ENCODE measurements at places on chromosomes 4 and X.

DNA sequence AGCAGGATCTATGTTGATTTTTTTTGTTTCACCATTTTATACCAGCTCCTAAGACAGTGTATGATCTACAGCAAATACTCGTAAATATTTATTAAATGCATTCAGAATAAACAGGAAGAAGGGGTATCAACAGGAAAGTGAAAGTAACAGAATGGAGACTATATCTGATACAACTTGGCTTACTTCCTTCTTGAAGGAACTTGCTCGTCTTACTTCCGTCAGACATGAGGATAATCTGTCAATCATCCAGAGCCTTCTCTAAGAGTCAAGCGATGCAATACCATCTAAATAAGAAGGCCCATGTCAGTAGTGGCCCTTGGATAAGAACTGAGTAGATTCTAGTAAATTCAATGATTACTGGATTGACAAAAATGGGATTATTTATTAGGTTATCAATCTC is 84.2 kb downstream of the CAMK2D start:
- DNase-seq, result no peak

GRCh38 chr4:152540293-152540674 is 4.4 kb upstream of the FBXW7 start:
- no peak for DNase-seq

GRCh38 chr4:55398461-55398860 is 2.7 kb downstream of the TMEM165 start:
- peak; percentile 49 for DNase-seq

- DNase-seq, result no peak
Measured at GRCh38 chr4:121642876-121643585, 53.7 kb downstream of the ANXA5 start.

DNA sequence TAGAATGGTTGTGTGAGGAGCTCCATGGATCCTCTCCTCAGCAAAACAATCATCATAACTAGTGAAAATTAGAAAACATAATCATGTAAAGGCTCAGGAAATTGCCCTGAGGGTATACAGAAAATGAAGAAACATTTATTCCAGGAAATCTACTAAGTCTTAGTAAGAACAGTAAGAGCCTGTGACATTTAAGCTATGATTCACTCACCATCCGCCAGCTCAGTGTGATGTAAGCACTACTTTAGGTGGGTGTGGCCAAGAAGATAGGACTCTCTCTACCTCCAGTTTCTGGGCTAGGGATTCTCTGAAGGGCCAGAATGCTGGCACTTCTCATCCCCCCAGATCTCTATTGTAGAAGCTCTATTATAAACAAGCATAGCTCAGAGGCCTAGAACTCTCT is 147.5 kb downstream of the DLG3 start:
- DNase-seq, result peak; percentile 60

GRCh38 chrX:100681599-100681998 is 37.6 kb downstream of the SRPX2 start:
- DNase-seq, result no peak

DNA sequence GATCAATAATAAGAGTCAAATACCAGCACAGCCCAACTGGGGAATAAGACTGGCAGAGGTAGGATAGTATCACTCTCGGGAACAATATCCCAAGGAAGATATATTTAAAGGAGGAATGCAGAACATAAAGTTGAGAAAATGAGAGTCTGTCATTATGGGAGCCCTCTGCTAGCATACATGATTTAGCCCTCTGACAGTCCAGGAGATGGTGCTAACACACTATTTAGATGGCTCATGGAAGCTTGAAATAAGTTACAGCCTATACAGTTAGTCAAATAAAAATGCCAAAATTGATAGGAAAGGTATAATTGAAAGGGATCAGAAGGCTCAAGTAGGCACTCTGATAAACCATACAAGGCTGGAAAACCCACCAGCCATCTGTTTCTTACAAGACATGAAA is 201.0 kb upstream of the NEIL3 start:
- DNase-seq, result peak; percentile 65

- no peak for DNase-seq
Measured at GRCh38 chr4:1116838-1117237, 3.5 kb upstream of the RNF212 start.

- no peak for DNase-seq
Measured at GRCh38 chr4:68864438-68865187, 48.8 kb downstream of the UGT2B10 start.

DNA sequence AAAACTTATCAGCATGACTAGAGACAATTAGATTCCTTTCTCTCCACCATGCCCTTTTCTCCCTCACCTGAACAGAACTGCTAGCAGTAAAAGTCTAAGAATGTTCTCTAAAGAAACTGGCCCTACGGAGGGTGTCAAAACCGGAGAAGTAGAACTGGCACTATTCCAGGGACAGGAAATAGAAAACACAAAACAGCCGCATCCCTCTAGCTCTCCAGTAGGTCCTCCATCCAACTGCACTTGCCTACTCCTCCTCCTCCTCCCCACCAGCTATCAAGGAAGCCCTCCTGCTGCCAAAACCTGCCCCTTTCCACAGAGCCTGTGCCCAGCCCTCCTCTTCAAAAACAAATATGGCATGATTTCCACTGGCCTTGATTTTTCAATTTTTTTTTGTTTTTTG is 28.4 kb downstream of the FUNDC1 start:
- no peak for DNase-seq

- no peak for DNase-seq
Measured at GRCh38 chr4:26008737-26009136, 94.7 kb downstream of the SMIM20 start.

DNA sequence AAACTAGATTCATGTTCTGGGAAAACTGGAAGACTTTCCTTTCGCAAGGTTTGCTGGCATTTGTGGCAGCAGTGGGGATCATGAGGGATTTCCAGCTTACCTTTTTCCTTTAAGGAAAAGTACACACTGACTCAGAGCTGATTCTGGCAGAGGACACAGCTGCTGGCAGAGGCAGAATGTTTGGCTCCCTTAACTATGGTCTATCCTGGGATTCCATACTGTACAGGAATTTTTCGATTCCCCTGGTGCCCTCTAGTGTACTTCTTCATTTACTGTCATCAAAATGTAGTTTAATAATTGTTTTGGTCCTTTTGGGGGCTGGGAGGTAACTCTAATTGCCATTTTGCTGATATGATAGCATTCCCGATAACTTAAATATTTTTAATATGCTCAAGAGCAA is 152.7 kb downstream of the GABRG1 start:
- no peak for DNase-seq

- no peak for DNase-seq
Measured at GRCh38 chr4:84499624-84499982, 511 bp upstream of the NKX6-1 start.

- peak; percentile 45 for DNase-seq
Measured at GRCh38 chr4:82839624-82840023, 41.0 kb upstream of the SCD5 start.

- peak; percentile 42 for DNase-seq
Measured at GRCh38 chr4:40687676-40688389, 58.2 kb upstream of the RBM47 start.

- DNase-seq, result no peak
Measured at GRCh38 chrX:916230-916599, 285.6 kb downstream of the SHOX start.

GRCh38 chr4:7648544-7649395 is 214.0 kb upstream of the PSAPL1 start:
- no peak for DNase-seq

GRCh38 chrX:40091691-40092421 is 5.9 kb downstream of the BCOR start:
- DNase-seq, result no peak

DNA sequence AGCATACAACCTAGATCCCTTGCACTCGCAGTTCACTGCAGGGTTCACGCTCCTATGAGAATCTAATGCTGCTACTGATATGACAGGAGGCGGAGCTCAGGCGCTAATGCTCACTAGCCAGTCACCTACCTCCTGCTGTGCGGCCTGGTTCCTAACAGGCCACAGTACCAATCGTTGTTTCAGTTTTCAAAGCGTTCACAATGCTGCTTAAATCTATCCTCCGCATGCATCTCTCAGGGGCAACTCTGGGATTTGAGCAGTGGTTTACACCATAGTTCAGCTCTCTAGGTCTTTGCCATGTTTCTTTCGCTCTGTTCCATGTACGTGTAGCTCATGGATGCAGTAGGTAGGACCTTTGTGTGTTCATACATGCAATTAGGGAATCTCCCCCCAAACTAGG is 47.2 kb downstream of the CLOCK start:
- DNase-seq, result no peak

DNA sequence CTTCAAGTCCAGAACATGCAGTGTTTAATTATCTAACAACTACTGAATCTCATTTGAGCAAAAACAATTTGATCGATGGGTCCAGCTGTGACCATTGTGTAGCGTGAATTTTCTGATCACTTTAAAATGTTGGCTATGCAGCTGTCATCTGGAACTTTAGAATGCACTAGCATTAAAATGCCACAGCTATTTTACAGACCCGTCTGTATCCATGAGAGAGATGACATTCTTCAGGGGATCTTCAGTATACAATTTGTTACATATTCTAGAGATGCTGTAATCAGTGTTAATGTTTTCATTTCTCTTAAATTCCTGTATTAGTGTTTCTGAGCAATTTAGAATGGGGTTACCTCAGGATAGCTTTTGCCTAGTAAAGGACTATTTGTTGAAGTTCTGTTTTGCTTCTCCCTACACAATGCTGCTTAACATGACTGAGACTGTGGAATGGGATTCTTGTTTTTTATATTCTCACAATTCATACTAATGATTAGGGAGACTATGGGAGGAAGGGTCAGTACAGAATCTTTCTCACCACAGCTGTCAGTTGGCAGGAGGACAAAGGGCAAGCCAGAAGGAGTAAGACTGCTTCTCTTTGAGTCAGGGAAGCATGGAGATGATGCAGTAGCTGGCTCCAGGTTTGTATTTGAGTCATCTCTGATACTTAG is 13.2 kb upstream of the CTSO start:
- no peak for DNase-seq

DNA sequence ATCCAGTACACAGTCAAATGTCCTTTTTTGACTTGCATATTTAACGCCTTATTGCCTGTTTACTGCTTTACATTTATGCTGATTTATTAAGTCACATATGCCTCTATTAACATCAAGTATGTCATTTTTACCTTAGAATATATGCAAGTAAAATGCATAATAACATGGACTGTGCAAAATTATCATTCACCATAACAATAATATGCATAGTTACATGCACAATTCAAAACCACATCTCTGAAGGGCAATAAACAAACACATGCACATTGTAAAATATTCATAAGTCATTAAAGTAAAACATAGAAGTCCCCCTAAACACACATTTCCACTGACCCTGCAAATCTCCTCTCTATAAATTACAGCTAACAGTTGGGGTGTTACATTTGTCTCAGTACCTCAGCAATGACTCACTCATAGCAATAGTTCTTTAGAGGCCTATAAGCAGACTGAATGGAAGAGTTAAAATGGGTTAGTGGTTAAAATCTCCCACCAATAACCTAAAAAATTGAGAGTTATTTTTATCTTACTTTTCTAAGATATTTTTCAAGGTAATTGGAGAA is 61.1 kb downstream of the ADAMTS3 start:
- DNase-seq, result no peak

- DNase-seq, result no peak
Measured at GRCh38 chr4:80073473-80074008, 512 bp upstream of the ANTXR2 start.

GRCh38 chr4:99414401-99414800 is 20.7 kb downstream of the ADH7 start:
- DNase-seq, result no peak

- DNase-seq, result no peak
Measured at GRCh38 chrX:104117759-104118158, 5.4 kb downstream of the ZCCHC18 start.

DNA sequence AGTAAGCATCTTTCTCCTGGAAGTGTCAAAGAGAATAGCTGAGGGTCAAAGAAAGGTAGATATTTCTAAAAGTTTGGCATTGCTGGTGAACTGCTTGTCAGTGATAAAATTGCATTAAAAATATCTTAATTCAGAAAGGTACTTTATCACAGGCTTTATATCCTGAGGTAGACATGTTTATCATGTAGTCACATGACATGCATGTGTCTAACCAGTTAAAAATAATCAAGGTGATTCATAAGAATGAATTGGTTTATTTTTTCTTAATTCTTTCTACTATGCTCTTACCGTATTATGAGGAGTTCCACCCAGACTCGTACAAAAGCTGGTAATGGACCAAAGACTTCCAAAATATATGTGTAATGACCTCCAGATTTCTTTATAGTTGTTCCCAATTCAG is 6.1 kb downstream of the SLC7A11 start:
- no peak for DNase-seq

DNA sequence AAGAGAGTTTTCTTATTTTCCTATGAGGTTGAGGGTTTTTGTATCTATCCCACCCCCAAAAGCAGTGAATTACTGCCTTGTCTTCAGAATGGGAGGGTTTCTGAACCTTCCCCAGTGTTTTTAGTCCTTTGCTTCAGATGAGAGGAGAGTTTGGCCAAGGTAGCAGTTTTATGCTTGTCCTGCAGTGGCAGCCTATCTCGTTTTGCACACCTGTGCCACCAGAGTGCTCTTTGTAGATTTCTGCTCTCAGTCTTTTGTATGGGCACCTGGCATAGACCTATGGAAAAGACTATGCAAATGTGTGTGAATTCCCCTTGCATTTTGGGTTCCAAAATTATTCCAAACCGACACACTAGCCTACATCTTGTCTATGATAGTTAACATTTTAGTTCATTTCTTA is 5.8 kb downstream of the TBC1D19 start:
- DNase-seq, result no peak

- DNase-seq, result peak; percentile 60
Measured at GRCh38 chr4:77433418-77433733, 172.2 kb upstream of the CXCL13 start.

- DNase-seq, result peak; percentile 3
Measured at GRCh38 chrX:118666521-118666920, 60.9 kb upstream of the IL13RA1 start.

DNA sequence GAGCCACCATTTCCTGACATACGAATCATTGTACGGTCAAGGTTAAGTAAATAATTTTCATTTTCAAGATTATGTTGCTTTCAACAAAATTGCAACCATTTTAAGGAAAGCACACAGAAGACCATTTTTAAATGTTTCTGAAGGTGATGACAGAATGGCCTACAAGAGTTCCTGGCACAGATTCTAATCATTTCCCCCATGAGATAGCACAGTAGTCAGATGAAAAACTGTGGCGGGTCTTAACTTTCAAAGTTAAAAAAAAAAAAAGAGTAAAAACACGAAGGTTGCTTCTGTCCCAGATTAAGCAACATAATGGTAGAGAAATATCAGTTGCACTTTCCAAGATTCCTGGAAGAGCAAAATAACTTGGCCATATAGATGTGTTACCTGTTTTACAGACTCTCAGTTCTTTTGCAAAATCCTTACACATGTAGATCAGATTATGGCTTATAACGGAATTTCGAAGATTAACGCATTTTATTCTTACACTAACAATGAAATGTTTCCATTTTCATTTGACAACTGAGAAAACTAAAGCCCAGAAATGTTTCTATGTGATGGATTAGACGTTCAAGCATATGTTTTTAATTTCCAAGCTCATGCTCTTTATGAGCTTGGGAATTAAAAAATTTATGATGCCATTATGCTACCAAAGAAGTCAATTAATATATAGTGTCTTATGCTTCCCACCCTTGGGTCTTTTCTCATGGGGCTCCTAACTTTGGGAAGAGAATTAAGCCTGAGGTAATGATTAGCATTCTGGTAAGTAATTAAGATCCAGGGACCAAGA is 335.1 kb upstream of the CLNK start:
- no peak for DNase-seq

Measured in fibroblast of pulmonary artery (primary cell).